ENCODE measurements at places on chromosomes 6 and 20.

DNA sequence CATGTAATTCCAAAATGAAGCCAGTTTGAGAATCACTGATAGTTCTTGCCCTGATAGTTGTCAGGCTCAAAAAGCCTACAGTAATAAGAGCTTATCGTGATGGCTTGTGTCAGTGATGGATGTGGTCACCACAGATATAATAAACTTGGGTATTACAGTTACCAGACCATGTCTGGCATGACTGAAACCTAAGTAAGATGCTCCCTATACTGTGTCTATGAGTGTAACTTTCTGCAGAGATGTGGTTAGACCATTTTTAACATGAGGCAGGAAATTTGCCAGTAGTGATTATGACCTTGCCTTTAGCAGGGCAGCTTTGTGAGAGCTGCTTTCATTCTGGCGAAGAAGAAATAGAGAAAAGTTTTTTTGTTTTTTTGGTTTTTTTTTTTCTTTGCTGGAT is 90.2 kb downstream of the ANKS1A start:
- no peak for DNase-seq

GRCh38 chr6:491233-491632 is 99.7 kb downstream of the IRF4 start:
- DNase-seq: no peak

DNA sequence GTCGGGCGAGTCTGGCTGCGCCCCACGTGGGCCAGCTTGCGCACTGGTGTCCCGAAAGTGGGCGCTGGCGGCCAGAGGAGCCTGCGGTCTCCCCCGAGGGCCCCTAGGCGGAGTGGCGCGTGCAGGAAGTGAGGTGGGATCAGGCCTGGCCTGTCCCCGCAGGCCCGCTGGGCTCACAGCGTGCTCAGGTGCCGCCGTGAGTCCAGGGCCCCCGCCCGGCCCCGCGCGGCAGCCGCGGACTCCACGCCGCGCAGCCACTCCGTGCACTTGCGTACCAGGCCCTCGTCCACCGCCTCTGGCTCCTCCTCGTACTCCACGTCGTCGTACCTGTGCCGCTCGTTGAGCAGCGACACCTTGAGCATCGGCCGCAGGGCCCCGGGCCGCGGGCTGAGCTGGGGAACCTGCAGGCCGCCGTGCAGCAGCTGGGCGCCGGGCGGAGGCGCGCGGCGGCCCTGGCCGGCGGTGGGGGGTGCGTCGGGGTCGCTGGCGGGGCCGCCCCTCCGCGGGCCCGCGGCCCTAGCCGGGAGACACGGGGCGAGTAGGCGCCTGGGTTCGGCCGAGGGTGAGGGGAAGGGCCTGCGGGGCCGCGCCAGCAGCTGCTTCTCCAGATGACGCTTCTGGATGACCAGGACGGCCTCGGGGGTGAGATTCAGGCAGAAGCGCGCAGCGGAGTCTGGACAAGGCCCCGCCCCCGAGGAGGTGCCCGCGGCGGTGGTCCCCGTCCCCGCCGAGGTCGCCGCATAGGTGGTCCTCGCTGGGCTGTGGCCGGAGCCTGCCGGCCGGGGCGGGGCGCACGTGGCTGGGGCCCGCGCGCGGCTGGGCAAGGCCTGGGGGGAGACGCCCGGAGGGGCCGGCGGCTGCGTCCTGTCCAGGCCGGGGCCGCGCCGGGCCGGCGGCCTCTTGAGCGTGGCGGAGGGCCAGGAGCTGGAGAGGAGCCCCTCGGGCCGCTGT is 835 bp downstream of the PRR18 start:
- no peak for DNase-seq

- DNase-seq: no peak
Observed at GRCh38 chr20:51400051-51400926, 142.2 kb downstream of the NFATC2 start.

DNA sequence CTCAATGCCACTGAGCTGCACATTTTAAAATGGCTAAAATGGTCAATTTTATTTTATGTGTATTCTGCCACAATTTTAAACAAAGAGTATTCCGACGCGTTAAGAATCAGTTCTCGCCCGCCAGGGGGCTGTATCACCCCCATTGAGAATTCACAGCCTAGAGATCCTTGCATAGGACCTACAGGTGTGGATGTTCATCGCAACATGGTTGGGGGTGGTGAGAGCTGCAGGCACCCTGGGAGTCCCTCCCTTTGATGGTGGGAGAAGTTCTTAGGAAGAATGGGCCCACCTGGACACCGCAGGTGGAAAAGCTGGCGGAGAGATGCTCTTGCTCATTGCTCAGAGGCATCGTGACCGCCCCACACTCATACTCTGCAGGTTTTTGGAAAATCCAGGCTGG is 63.5 kb downstream of the SLC2A10 start:
- DNase-seq: no peak

GRCh38 chr6:79984261-79984660 is 20.2 kb upstream of the TTK start:
- no peak for DNase-seq

DNA sequence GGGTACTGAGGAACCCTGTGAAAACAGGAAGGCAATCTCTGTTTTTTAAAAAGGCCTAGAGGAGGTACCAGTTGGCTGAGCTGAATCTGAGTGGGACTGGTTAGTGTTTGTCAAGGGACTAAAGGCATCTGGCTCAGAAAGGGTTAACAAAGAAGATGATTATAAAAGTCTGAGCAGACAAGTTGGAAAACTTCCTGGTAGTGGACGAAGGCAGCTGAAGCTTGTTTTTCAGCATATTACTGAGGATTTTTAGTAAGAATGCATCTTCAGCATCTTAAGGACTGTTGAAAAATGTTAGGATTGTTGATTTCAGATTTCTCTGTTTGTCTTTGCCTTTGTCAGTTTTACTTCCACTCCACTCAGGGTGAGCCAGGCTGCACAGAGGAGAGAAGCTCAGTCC is 5.1 kb downstream of the GPX5 start:
- no peak for DNase-seq

GRCh38 chr6:7075341-7076000 is 32.3 kb upstream of the RREB1 start:
- DNase-seq: no peak

- no peak for DNase-seq
Observed at GRCh38 chr20:57097245-57097915, 169.1 kb downstream of the BMP7 start.

GRCh38 chr6:48747471-48747870 is 636.5 kb upstream of the PTCHD4 start:
- DNase-seq: no peak

- no peak for DNase-seq
Observed at GRCh38 chr6:7268816-7269555, 44.0 kb downstream of the SSR1 start.

DNA sequence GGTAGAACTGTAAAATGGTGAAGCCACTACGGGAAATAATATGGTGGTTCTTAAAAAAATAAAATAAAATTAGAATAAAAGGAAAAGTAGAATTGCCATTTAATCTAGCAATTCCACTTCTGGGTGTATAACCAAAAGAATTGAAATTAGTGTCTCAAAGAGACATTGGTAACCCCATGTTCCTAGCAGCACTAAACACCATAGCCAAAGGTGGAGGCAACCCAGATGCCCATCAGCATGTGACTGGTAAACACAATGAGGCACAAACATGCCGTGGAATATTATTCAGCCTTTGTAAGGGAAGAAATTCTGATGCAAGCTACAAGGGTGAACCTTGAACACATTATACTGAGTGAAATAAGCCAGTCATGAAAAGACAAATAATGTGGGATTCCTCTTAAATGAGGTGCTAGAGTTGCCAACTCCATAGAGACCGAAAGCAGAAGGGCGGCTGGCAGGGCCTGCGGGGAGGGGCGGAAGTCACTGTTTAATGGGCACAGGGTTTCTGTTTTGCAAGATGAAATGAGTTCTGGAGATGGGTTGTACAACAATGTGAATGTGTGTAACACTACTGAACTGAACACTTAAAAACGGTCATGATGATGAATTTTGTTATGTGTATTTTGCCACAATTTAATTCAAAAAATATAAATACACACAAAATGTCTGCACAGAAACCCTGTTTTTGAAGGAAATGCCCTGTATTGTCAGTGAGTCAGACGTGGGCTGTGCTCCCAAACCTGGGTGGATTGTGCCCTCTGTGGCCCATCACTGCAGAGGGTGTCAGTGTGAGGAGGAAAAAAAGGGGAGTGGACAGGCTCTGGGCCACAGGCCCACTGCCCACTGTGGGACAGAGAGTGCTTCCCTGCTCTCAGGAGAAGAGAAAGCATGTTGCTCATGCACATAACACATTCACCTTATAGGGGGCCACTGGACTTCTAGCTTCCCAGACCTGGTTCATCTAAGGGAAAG is 49.6 kb upstream of the CD93 start:
- DNase-seq: no peak

- no peak for DNase-seq
Observed at GRCh38 chr6:168870982-168871381, 382.7 kb downstream of the THBS2 start.

DNA sequence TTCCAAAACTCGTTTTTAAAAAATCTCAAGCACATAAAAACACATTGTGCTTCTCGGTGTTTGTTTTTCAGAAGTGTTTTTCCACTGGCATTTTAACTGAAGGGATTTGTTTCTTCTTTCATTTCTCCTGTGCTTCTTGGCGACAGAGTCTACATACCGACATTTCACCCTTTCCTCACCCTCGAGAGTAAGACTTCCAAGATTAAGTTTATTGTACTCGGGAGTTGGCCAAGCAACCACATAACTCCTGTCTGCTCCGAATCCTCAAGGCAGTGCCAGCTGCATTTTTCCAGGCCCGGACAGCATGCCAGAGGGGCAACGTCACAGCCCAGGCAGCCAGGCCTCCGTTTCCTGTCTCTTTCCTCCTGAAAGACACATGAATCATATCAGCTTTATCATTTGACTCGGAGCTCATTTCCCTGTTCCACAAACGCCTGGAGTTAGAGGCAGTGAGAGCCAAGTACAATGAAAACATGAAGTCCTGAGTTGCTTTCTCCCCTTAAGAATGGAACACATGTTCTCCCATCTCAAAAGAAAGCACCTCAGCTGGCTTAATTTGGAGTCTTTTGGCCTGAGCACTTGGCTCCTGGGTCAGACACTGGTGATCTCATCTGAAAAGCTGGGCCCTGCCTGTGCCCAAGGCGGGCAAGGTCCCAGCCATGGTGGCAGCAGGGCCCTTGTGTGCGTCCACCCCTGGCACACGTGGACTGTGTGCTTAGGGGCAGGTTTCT is 23.2 kb upstream of the FAM50B start:
- DNase-seq: no peak

DNA sequence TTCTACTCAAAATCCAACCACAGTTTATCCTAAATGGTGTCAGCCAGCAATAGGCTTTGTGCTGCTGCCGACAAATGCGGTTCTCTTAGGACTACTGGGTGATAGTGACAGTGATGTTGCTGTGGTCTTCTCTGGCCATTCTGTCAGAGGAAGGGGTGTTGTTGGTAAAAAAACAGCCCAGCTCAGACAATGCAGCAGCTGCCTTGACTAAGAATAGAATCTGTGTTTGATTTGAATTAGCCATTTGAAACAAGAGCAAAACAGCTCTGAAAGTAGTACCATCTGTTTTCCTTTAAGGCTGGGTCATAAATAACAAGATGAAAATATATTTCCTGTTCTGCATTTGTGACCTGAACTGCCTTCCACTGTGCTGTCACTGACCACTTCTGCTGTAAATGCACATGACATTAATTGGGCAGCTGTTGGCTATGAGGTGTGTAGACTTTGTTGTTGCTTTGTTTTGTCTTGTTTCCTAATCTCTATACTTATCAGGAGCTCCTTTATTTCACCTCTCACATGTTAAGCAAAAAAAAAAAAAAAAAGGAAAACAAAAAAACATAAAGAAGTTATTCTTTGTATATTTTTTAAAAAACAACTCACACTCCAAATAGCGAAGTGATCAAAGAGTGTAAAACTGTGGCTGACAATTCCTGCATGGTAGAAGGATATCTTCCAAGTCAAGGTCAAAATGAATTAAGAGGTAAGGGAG is 497.8 kb upstream of the ARID1B start:
- DNase-seq: no peak

DNA sequence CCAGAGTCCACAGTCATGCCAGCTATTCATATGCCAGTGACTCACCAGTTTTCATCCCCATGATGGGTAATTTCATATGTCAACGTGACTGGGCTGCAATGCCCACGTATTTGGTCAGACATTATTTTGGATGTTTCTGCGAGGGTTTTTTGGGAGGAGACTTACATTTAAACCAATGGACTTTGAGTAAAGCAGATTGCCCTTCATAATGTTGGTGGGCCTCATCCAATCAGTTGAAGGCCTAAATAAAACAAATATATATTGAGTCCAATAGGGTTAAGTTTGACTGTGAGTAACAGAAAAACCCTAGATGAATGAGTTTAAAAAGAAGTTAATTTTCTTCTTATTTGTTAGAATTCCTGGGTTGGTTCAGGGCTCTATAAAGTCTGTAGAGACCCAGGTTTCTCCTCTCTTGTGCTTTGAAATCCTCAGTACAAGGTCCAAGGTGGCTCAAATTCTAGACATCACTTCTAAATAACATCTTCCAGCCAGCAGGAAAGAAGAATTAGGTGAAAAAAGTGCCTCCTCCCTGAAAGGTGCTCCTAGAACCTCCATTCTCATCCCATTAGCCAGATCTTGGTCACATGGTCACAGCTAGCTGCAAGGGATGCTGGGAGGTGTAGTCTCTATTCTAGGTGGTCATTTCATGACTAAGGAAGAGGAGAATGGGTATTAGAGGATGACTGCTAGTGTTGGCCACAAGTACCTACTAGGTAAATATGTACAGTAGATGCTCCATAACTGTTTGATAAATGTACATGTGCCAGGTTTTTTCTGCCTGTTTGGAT is 16.7 kb upstream of the NEDD9 start:
- DNase-seq: no peak

GRCh38 chr20:45575931-45576330 is 3.2 kb downstream of the WFDC8 start:
- DNase-seq: no peak

GRCh38 chr20:20697325-20697845 is 15.1 kb downstream of the RALGAPA2 start:
- DNase-seq: no peak

DNA sequence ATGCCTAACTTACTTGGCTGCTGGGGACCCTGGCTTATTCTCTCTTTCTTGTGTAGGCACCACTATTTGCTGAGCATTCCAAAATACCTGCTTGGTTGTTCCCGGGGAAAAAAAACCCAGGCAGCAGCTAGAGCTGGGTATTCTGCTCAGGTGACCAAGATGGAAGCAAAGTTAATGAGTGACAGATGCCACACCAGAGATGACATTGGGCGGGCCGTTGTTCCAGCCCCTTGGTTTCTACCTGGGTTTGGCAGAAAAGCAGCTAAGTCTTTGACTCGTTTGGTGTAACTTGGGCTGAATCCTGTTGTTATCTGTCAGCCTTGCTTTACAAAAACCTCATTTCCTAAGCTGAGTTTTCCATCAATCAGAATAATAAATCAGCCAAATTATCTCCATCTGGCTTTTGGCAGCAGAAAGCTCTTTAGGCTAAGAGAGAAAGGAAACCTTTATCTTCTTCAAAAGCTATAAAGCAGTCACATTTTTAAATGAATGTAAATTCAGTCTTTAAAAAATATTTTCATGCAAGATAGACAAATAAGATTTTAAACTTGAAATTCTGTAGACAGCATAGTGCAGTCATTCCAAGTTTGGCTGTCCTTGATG is 202.0 kb upstream of the GMDS start:
- no peak for DNase-seq

- no peak for DNase-seq
Observed at GRCh38 chr20:35368666-35369423, 42.9 kb downstream of the UQCC1 start.

GRCh38 chr20:12077875-12078274 is 160.2 kb downstream of the BTBD3 start:
- DNase-seq: no peak

Measured in NCI-H1048 (cell line).